Smooth muscle cell of the umbilical artery (primary cell): ENCODE measurements at places on chromosomes 5 and 9. TPM values are rescaled to one million over a fixed set of nuclear protein-coding genes. Genes with fewer than 3 reads are reported as not detected.

NSUN2 gene
- 46.9 and 97.7 TPM in 2 replicates for total RNA-seq

GABRA1 gene
- 0.30 TPM in 1 of 2 replicates, not detected in the other for total RNA-seq

KIF12 gene
- total RNA-seq, result not detected in 2 replicates

ANKRD18B gene
- total RNA-seq, result 6.4 and 35.6 TPM in 2 replicates

TTLL11 gene
- 3.6 and 4.6 TPM in 2 replicates for total RNA-seq

FOXD4L4 gene
- total RNA-seq, result 0.18 TPM in 1 of 2 replicates, not detected in the other

PHF24 gene
- 0.05 and 0.30 TPM in 2 replicates for total RNA-seq

GABBR2 gene
- 0.55 and 0.89 TPM in 2 replicates for total RNA-seq

PAPPA gene
- total RNA-seq, result 211 and 268 TPM in 2 replicates

ACSL6 gene
- total RNA-seq, result under 0.01 TPM in 1 of 2 replicates, not detected in the other
